ENCODE measurements at places on chromosomes 5 and 9.

DNA sequence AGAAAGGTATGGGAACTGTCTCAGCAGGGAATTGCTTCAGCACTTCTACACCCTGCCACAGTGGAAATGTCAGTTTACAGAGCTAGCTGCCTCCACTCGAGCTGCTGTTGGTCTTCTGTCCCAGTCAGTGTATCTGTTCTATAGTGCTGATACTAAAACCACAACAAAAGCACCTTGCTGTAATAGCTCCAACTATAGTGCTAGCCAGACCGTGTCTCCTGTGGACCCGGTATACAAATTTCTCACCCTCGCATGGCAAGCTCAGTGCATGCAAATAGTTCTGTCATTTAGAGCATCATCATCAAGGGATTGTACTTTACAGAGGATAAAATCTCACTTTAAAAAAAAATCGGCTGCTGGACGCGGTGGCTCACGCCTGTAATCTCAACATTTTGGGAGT is 51.5 kb upstream of the IQGAP2 start:
- DNase-seq: no peak

- DNase-seq: no peak
These were observed 194 bp upstream of the RXFP3 start for GRCh38 chr5:33936004-33936380.

DNA sequence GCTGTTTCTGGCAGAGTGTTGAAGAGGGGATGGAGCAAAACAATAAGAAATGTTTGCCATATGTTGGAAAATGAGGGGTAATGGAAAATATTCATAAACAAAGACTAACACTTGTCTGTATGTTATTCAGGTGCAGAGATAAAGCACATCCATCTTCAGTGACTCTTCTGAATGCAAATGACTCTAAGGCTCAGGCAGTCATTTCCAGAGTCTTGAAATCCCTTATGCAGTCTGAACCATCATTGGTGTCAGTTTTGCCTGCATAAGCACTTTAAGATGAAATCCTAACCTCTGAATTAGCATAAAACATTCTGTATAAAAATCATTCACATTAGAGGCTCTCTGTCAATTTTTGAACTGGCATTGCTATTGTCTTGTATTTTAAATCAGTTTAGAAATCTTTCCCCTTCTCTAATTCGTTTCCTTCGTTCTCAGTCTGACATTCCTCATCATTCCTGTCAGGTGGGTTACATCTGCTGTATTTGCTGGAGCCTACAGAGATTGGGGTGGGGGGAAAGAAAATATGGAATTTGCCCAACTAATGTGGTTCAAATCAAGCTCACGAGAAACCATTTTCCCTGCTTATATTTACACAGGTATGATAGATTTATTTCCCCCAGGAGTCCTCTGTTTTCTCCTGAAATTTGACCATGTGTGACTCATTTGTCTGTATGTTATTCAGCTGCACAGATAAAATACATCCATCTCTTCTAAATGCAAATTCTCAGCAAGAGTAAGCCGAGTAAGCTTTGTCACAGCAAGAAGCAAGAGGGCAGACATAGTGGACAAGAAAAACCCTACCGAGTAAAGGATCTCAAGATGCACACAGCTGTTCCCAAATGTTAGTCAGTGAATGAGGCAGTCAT is 31.6 kb downstream of the ENC1 start:
- no peak for DNase-seq

GRCh38 chr5:107331312-107331711 is 339.4 kb downstream of the EFNA5 start:
- no peak for DNase-seq

GRCh38 chr5:59005934-59006701 is 423.2 kb downstream of the RAB3C start:
- DNase-seq: no peak

GRCh38 chr5:10691826-10692785 is 68.9 kb downstream of the DAP start:
- DNase-seq: no peak

- DNase-seq: no peak
These were observed 77.0 kb downstream of the ICE1 start for GRCh38 chr5:5499442-5499841.

DNA sequence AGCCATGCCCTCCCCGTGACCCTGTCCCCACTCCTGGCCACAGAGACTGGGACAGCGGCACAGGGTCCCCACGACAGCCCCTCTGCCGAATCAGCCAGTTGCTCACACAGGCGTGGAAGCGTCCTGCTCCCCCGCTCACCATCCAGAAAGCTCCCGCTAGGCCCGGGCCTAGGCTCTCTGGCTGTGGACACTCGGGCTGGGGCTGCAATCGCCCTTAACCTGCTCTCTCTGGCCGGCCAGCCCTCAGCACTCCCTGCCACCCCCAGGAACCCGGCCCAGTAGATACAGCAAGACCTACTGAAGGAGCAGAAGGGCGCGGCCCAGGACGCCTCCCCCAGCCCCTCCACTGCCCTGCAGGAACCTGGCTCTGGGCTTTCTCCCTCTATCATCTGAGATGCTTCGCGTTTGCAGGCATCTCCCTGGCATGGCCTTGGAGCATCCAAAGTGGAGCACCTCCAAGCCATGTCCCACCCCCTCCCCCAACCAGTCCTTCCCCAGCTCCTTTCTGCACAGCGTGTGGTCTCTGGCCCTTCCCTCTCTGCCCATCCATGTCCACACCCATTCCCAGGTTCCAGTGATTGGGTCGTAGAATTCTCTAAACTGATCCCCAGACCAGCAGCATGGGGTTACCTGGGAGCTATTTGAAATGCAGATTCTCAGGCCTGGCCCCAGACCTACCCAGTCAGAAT is 113.7 kb upstream of the LMX1B start:
- DNase-seq: no peak

GRCh38 chr5:90054612-90055011 is 354.9 kb downstream of the CETN3 start:
- no peak for DNase-seq

- no peak for DNase-seq
These were observed 1.2 kb upstream of the AJM1 start for GRCh38 chr9:136840877-136841645.

DNA sequence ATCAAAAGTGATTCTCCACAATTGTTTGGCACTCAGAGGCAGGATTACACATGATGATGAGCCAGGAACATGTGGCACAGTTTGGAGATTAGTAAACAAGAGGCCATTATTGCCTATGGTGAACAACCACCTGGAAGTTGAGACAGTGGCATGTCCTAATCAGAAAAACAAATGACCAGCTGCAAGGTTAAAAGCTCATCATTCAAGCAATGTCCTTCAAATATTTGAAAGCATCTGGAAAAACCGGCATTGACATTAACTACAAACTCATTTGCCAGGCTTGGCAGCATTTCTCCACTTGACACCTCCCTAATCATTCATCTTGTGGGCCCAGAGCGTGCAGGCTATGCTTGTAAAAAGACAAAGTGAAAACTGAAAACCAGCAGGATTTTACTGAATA is 80.6 kb upstream of the MEGF10 start:
- DNase-seq: no peak

Data from stimulated activated CD4-positive, alpha-beta T cell treated with anti-CD3 and anti-CD28 coated beads, TNF-alpha, amount 100 ng/mL, for 4 hours (primary cell).